Lung microvascular endothelial cell (primary cell): ENCODE measurements at places on chromosomes 16 and 17. TPM values are rescaled to one million over a fixed set of nuclear protein-coding genes. Genes with fewer than 3 reads are reported as not detected.

GRCh38 chr16:67862623-67863583 lies 9.9 kb upstream of the EDC4 start:
- DNase-seq = no peak

GRCh38 chr17:58586009-58586644 lies 71.7 kb upstream of the MTMR4 start:
- no peak for DNase-seq

DNA sequence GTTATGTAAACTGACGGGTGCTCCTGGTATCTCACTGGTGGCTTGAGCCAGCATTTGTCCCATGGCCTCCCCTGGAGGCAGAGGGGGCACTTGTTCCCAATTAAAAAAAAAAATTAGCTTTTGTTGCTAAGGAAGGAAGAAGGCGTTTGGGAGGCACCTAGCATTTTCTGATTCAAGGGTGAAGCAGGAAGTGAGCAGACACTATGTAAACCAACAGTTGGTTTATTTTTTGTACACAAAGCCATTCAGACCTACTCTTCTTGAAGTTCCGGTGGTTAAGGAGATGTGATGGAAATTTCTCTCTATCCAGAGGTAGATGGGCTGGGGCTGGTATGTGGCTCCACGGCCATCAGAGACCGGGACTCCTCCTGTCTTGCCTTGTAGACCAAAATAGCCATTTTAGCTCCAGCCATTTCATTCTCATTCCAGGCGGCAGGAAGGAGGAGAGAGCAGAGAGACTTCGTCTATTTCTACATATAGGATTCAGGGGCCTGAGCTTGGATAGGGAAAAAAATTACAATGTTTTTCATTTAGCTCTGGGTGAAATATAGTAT lies 103.0 kb downstream of the SNX29 start:
- DNase-seq = no peak

DNA sequence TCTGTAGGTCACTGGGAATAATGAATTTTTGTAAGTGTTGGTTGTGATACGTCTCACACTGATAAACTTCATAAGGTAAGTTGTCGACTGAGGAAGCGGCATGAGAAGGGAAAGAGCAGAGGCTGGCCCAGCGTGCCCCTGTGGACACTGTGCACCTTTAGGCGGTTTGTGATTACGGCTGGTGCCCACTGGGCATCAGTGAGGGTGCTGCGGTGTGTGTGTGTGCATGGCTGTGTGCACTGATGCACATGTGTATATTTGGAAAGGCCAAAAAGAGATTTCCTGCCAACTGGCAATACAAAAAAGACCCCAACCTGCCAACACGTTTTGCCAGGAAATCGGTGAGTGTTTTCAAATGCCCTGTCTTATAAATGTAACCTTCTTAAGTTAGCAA lies 11.9 kb downstream of the IRF8 start:
- DNase-seq = no peak

GRCh38 chr16:4204521-4204920 lies 37.4 kb downstream of the SRL start:
- DNase-seq = no peak

- no peak for DNase-seq
These were observed 25.7 kb upstream of the ANKRD40CL start for GRCh38 chr17:50793007-50793406.

DNA sequence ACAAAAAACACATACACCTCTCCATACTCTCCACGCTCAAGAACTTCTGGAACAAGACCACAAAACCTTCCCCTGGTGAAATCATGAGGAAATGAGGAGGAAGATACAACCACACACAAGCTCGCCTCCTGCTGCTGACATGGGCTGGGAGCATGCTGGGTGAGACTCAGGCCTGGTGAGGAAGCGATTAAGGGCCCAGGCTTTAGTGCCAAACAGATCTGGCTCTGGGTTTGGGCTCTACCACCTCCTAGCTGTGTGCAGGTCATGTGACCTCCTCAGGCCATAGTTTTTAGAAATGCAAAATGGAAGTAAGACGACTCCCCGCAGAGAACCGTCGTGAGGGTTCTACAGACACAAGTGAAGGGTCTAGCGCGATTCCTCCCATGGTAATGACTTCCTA lies 41.3 kb downstream of the VAC14 start:
- no peak for DNase-seq

- DNase-seq = peak; percentile 17
These were observed 546 bp downstream of the SNN start for GRCh38 chr16:11668623-11669379.

- no peak for DNase-seq
These were observed 26.7 kb downstream of the CCL4 start for GRCh38 chr17:36130346-36130745.

- no peak for DNase-seq
These were observed 873 bp downstream of the NPLOC4 start for GRCh38 chr17:81635973-81636504.

GRCh38 chr16:68072038-68072695 lies 13.0 kb upstream of the NFATC3 start:
- DNase-seq = no peak

- DNase-seq = peak; percentile 71
These were observed 660 bp downstream of the RBBP6 start for GRCh38 chr16:24539850-24540601.

GRCh38 chr16:48014349-48015135 lies 141.3 kb downstream of the ABCC12 start:
- DNase-seq = no peak

DNA sequence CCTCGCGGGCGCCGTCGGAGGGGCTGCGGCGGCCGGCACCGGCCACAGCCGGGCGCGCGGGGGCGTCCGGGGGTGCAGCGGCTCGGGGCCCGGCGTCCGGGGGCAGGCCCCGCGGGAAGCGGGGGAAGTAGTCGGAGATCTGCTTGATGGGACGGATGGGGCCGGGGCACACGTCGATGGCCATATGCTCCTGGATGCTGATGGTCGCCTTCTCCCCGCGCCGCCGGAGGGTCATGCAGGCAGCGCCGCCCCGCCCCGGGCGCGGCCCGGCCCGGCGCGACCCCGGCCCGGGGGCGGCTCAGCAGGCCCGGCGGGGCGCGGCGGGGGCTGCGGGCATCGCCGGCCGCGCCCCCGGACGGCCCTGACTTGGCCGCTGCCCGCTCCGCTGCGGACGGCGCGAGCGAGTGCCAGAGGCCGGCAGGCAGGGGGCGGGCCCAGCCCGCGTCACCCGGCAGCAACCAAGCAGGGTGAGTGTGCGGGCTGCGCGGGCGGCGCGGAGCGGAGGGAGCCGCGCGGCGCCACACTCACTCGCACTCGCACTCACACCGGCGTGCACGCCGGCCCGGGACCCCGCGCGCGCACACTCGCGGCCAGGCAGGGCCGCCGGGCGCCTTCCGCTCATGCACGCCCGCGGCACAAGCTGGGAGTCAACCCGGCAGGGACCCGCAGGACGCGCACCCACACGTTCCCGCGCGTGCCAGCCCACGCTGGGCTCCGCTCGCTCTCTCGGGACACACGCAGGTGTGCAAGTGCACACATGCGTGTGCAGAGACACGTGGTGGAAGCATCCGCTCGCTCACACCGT lies at the start of gene DOC2B:
Gene DOC2B (minus strand): TSS at position 406 of the 805 bp plus-strand sequence. CDS start 171 bp downstream, at position 235.
- DNase-seq = peak; percentile 63

GRCh38 chr17:78993981-78994671 lies 14.4 kb upstream of the LGALS3BP start:
- DNase-seq = no peak

- DNase-seq = no peak
These were observed 17.8 kb downstream of the MBTPS1 start for GRCh38 chr16:84098939-84099338.

GRCh38 chr17:21288571-21289017 lies 4.1 kb downstream of the MAP2K3 start:
- no peak for DNase-seq

DNA sequence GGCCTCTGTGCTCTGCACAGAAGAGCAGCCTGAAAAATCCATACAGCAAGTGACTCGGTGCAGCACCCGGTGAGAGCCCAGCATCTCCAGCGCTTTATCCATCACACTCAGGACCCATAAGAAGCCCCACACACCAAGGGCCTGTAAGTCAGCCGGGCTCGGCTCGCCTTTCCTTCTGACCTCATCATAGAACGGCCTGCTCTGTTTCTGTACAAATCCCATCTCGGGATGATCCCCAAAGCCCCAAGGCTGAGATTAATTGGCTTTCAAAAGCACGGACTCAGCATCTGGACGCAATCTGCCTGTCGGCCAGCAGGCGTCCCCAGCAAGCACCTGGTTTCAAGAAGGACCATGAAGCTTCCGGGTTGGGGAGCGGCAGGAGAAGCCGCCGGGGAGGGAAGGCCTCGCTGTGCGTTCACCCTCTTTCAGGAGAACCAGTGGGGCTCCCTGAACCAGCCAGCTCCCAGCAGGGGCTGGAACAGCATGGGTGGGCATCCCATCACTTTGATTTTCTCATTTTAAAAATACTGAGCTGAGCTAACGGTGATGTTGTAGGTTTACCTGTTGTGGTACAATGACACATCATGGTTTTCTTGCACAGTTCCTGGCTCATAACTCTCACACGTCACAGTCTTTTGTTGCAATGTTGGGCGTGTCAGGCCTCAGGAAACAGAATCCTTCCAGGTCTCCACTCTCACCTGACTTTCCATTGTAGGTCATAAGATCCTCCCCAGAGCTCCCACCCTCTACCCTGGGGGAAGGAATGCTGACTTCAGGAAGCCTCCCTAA lies 6.7 kb downstream of the CCDC57 start:
- DNase-seq = peak; percentile 88

- no peak for DNase-seq
These were observed 1.2 kb upstream of the ZFPM1 start for GRCh38 chr16:88451586-88452481.

DNA sequence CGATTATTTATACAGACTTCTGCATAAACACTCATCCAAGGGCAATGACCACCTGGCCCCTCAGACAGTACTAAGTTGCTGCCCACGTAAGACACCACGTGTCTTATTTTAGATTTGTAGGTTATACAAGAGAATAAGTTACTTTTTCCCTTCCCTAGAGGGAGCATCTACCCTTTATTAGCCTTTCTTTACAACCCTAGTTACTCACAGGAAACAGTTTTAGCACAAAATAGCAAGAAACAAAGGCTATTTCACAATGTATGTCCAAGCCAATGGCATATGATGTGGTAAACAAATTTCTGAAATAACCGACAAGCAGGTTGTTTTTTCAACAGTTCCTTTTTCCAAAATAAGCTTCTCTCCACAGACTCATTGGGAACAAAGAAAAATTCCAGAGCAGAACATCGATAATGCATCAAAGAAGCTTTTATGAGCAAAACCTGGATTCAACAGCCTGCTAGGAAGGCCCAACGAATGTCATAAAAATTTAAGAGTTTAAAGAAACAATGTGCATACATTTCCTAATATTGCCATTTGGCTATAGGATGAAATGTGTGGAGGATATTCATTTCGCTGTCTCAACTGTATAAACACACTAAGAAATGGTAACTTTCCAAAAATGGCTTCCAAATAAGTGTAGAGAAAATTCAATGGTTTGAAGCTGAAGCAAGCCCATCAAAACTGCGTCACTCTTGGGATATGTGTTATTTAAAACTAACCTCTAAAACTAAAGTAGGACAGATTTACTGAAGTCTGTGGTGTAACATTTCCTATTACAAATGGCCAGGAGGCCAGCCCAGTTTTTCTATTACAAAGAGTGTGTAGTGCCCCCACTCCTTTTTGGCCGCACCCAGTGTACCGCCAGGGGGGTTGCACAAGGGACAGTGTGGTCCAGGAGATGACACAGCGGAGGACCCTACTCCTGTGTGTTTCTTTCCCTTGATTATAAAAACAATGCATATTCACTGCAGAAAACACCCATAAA lies 50.4 kb upstream of the ERN1 start:
- peak; percentile 78 for DNase-seq

DNA sequence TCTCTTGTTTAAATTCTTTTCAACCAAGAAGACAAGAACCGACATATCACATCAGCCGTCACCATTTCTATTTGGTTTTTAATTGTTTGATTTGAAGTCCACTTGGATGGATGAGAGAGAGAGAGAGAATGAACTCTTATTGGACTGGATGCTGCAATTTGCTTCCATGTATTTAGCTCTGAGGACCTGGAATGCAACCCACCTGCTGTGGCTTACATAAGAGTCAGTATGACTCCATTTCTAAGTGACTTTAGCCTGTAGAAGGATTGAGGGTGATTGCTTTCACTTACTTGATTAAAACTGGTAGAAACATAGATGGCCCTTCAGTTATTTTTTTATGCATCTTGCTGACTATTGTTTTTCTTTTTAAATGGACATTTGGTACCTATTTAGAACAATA lies 296.1 kb downstream of the CNTNAP4 start:
- DNase-seq = no peak

DNA sequence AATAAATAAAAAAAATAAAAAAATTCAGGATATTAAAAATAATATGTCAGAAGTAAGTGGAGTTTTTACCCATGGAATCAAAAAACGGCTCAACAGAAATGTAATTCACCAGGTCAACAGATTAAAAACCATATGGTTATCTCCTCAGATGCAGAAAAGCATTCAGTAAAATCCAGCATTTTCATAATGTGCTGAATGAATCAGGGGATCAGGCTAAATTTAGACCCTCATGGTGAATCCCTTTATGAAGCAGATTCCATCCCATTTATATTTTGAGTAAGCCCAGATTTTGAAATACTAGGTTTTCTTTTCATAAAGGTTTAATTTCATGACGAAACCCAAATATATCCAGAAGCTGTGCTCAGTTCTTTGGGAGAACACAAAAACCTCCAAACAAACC lies 84.4 kb downstream of the OR1D5 start:
- DNase-seq = no peak

DNA sequence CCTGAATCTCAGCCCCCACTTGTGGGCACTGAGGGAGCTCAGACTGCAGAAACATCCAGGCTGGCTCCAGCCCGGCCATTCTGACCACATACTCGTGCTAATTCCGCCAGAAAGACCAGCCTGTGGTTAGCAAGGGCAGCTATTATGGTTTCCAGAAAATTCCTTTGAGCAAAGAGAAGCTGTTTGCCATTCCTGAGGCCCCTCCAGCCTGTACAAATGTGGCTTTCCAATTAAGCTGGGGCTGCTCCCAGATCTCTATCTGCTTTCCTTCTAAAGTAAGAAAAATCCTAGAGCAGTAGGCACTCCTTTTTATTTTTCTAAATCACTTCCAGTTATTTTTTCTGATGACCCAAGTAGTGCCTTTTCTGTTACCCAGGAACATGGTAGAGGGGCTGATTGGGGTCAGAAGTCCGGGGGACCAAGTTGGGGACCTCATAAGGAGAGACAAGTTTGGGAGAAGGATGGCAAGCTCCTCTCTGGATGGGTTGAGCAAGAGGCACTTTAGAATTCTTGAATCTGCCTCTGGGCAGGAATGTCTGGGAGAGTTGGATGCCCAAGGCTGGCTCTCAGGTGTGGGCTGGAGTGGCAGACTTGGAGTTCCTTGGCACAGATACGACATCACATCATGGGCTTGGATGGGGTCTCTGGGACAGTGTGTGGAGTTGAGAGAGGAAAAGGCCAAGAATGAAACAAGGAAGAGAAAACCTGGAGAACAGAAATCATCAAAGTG lies 83.3 kb upstream of the TNRC6C start:
- no peak for DNase-seq

Gene TRPV2
- total RNA-seq = 23.2 and 29.4 TPM in 2 replicates

Gene SLC16A6
- total RNA-seq = 0.22 and 1.6 TPM in 2 replicates

Gene PRR35
- total RNA-seq = not detected in 2 replicates

Gene KRTAP4-1
- total RNA-seq = not detected in 2 replicates

Gene IKZF3
- total RNA-seq = not detected in 2 replicates
